ENCODE measurements at places on chromosomes 11 and 22. TPM values are rescaled to one million over a fixed set of nuclear protein-coding genes. Genes with fewer than 3 reads are reported as not detected.

DNA sequence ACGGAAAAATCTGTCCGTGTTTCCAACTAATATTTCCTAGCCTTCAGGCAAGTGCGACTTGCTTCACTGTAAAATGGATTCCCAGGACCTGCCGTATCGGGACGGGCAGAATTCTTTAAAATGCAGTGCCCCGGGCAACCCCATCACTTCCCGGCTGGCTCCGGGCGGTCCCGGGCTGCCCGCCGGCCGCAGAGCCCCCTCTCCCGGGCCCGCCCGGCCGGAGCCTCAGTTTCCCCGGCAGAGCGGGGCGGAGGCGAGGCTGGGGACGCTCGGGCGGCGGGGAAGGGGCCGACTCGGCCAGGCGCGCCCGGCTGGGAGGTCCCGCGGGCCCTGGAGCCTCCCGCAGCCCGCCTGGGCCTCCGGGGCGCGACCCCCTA is 84.2 kb upstream of the WNT7B start:
- H3K36me3 ChIP-seq = peaks cover 7% of the 10 kb centered on the region
- H3K27ac ChIP-seq = no peak overlapping the region
- H3K4me3 ChIP-seq = no peak overlapping the region
- DNase-seq = no peak
- H3K27me3 ChIP-seq = no peaks in the 10 kb centered on the region

Gene SLC6A5
- not detected for total RNA-seq

Gene TEX54
- not detected for total RNA-seq

Gene MUC15
- not detected for total RNA-seq

DNA sequence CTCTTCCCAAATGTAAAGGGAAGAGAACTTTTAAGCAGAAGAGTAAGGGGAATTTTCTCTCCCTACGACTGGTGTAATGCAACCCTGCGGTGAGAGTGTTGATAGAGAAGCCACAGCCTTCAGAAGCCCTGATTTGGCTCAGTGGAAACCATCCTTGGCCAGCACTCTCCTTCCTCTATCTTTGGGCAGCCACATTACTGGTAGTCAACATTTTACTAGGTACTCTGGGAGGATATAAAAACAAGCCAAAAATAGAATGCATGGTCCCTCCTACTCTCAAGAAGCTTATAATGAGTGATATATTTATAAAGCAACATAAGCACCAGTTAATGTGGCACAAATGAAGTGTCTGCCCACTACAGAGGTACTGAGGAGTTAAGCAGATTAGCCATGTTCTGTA is 201.8 kb upstream of the NCAM1 start:
- no peaks in the 10 kb centered on the region for H3K4me1 ChIP-seq
- H3K36me3 ChIP-seq = no peaks in the 10 kb centered on the region
- H3K4me3 ChIP-seq = no peak overlapping the region
- H3K27ac ChIP-seq = no peak overlapping the region

- no peaks in the 10 kb centered on the region for H3K36me3 ChIP-seq
- H3K4me1 ChIP-seq = peaks cover 1% of the 10 kb centered on the region
- no peak for DNase-seq
- H3K4me3 ChIP-seq = no peak overlapping the region
These were observed 7.4 kb downstream of the SLC25A45 start for GRCh38 chr11:65375012-65375411.

Gene PATE2
- 0.20 TPM for total RNA-seq

Gene NLRP14
- not detected for total RNA-seq

- H3K27me3 ChIP-seq = no peaks in the 10 kb centered on the region
- no peaks in the 10 kb centered on the region for H3K4me1 ChIP-seq
- no peak for DNase-seq
- no peak overlapping the region for H3K4me3 ChIP-seq
- H3K36me3 ChIP-seq = no peaks in the 10 kb centered on the region
- no peak overlapping the region for H3K27ac ChIP-seq
These were observed 105.0 kb downstream of the FAT3 start for GRCh38 chr11:92329646-92330045.

Gene MICAL2
- total RNA-seq = 47.3 TPM

DNA sequence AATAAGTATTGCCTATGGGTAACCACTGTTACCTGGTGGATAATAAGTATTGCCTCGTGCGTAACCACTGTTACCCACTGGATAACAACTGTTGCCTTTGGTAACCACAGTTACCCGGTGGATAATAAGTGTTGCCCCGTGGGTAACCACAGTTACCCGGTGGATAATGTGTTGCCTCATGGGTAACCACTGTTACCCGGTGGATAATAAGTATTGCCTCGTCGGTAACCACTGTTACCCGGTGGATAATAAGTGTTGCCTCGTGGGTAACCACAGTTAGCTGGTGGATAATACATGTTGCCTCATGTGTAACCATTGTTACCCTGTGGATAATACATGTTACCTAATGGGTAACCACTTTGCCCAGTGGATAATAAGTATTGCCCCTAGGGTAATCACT is 9.8 kb upstream of the NXPE4 start:
- DNase-seq = no peak
- no peak overlapping the region for H3K4me3 ChIP-seq
- H3K4me1 ChIP-seq = no peaks in the 10 kb centered on the region
- H3K36me3 ChIP-seq = no peaks in the 10 kb centered on the region

Gene HTR3A
- total RNA-seq = not detected

GRCh38 chr11:112163875-112164685 is at the start of gene IL18:
IL18 (minus strand) TSS chr11:112164094; CDS start chr11:112155053, 9,041 bp downstream.
- no peak for DNase-seq
- H3K4me3 ChIP-seq = peak within 1 kb of the TSS; percentile 37
- H3K4me1 ChIP-seq = peaks cover 8% of the 10 kb centered on the region
- H3K27ac ChIP-seq = no peak within 1 kb of the TSS
- peaks cover 2% of the 10 kb centered on the region for H3K36me3 ChIP-seq

- H3K27ac ChIP-seq = no peak overlapping the region
- H3K4me3 ChIP-seq = no peak overlapping the region
- peaks cover 12% of the 10 kb centered on the region for H3K4me1 ChIP-seq
- no peaks in the 10 kb centered on the region for H3K27me3 ChIP-seq
- no peaks in the 10 kb centered on the region for H3K36me3 ChIP-seq
These were observed 3.2 kb upstream of the PRR5 start for GRCh38 chr22:44698531-44699421.

Gene TUBA8
- 2.2 TPM for total RNA-seq

Gene OR56A5
- not detected for total RNA-seq

- H3K27me3 ChIP-seq = no peaks in the 10 kb centered on the region
- H3K27ac ChIP-seq = no peak overlapping the region
- no peak overlapping the region for H3K4me3 ChIP-seq
These were observed 11.0 kb downstream of the DEPDC5 start for GRCh38 chr22:31764785-31765184.

DNA sequence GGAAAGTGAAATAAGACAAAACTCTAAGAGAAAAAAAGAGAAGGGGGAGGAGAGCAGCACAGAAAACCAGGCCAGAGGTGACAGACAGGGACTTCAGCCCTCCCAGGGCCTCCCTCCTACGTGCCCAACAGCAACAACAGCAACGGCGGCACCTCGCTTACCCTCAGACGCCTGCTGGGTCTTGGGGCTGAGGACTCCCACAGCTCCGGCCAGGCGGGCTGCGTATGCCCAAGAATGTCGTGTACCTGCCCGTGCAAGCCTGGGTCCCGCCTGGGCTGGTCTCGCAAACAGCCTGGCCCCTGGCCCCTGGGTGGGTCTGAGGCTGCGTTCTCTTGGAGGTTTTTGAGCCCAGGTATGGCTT is 30.5 kb downstream of the ARAP1 start:
- H3K27me3 ChIP-seq = no peaks in the 10 kb centered on the region
- H3K27ac ChIP-seq = peak overlapping the region; percentile 95
- H3K4me1 ChIP-seq = peaks cover 57% of the 10 kb centered on the region

DNA sequence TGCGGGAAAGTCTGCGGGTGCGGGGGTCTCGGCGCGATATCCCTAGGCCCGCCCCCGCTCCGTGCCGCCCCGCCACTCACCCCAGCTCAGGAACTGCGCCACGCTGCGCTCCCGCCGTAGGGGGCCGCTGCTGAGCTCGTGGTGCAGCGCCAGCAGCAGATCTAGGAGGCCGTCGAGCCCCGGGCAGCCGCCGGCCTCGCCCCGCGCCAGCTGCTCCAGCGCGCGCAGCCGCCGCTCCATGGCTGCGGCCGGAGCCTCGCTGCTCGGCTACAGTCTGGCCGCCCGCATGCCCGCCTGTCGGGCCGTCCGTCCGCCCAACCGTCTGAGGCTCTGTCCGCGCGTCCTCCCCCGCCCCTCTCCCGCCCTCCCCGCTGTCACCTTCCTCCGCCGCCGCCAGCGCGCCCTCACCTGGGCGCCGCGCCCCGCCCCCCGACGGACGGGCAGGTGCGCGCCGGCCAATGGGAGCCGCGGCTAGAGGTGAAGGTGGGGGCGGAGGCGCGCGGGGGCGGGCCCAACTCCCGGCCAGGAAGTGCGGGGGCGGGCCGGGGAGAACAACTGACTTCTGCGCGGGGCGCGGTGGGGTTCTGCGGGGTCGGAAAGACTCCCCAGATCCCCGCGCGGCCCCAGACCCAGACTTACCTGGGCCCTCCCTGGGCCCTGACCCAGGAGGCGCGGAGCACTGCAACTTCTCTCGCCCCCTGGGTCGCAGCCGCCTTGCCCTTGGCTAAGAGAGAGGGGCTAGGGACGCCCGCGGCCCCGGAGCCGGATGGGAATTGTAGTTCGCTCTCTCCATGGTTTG is at the start of gene CDC42BPG:
Gene CDC42BPG (minus strand): TSS at position 324 of the 799 bp plus-strand sequence. CDS start 84 bp downstream, at position 240.
- H3K4me3 ChIP-seq = peak within 1 kb of the TSS; percentile 75
- H3K4me1 ChIP-seq = peaks cover 37% of the 10 kb centered on the region
- DNase-seq = peak; percentile 63
- H3K27ac ChIP-seq = peak within 1 kb of the TSS; percentile 43
- no peaks in the 10 kb centered on the region for H3K36me3 ChIP-seq
